Activated CD8-positive, alpha-beta memory T cell treated with anti-CD3 and anti-CD28 coated beads, Interleukin-2, amount 50 U/mL, for 48 hours (primary cell): ENCODE measurements at places on chromosomes 1 and 21.

GRCh38 chr1:186864296-186864695 is 35.5 kb downstream of the PLA2G4A start:
- no peak for DNase-seq

- DNase-seq = no peak
Measured at GRCh38 chr1:48450505-48450904, 21.5 kb downstream of the SPATA6 start.

DNA sequence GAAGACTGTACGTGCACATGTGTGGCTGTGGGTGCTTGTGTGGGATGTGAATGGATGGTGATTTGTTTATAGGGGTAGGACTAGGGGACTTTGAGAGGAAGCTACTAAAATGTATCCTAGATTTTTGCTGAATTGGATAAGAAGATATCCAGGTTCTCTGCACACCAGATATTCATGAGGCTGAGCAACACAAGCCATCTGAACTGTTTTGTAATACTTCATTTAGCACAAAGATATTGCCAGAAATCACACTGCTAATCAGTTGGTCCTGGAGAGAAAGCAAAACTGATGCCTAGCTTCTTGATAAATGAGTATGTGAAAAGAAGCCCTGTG is 135.3 kb downstream of the NOS1AP start:
- no peak for DNase-seq

GRCh38 chr1:167630568-167631385 is 745 bp downstream of the RCSD1 start:
- peak; percentile 62 for DNase-seq

GRCh38 chr1:80722611-80723010 is 1078.1 kb upstream of the ADGRL2 start:
- DNase-seq = no peak
